ENCODE measurements at places on chromosomes 7 and 10. TPM values are rescaled to one million over a fixed set of nuclear protein-coding genes. Genes with fewer than 3 reads are reported as not detected.

- no peaks in the 10 kb centered on the region for H3K36me3 ChIP-seq
- DNase-seq, result no peak
- H3K27me3 ChIP-seq, result no peaks in the 10 kb centered on the region
- no peak overlapping the region for H3K27ac ChIP-seq
These were observed 72.1 kb downstream of the WNT2 start for GRCh38 chr7:117250801-117251200.

DNA sequence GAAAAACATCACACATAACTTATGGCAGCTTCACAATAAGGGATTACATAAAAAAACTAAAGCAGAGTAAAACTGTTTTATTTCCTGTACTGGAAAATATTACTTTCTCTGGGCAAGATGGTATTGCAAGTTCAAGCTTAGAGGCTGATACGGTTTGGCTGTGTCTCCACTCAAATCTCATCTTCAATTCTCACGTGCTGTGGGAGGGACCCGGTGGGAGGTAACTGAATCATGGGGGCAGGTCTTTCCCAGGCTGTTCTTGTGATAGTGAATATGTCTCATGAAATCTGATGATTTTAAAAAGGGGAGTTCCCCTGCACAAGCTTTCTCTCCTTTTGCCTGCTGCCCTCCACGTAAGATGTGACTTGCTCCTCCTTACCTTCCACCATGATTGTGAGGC lies 5.1 kb upstream of the LRRC27 start:
- no peak for DNase-seq
- H3K27me3 ChIP-seq, result no peaks in the 10 kb centered on the region
- no peak overlapping the region for H3K27ac ChIP-seq
- H3K36me3 ChIP-seq, result peaks cover 12% of the 10 kb centered on the region
- no peaks in the 10 kb centered on the region for H3K4me1 ChIP-seq

- H3K27me3 ChIP-seq, result no peaks in the 10 kb centered on the region
- no peaks in the 10 kb centered on the region for H3K36me3 ChIP-seq
- H3K4me1 ChIP-seq, result no peaks in the 10 kb centered on the region
- no peak overlapping the region for H3K4me3 ChIP-seq
- no peak for DNase-seq
- no peak overlapping the region for H3K27ac ChIP-seq
These were observed 143.3 kb downstream of the CALN1 start for GRCh38 chr7:72268796-72269195.

DNA sequence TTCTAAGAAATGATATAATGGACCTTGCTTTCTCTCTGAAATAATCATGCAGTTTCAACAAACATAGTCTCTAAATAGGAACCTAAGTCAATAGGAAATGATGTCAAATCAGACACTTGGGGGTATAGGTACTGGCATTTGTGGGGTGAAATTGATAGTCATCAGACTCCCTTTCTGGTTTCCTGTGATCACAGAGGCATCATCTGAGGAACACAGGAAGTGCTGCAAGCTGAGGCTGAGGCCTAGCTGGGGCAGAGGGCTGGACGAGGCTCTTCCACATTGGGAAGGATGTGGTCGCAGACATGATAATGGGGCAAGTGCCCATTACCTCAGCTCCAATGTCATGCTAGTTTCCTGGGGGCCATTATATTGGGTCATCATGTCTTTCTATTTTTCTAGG lies 33.5 kb upstream of the TARP start:
- H3K27ac ChIP-seq, result no peak overlapping the region
- H3K36me3 ChIP-seq, result no peaks in the 10 kb centered on the region

Gene TRIM73
- polyA plus RNA-seq, result 3.8 TPM

Data from small intestine (tissue), 16 donors.